Cortex of kidney (tissue), 1 donor: ENCODE measurements at places on chromosomes 6 and 20.

- no peak for DNase-seq
These were observed 141.3 kb upstream of the ARG1 start for GRCh38 chr6:131431718-131432117.

GRCh38 chr6:95589826-95590570 lies 12.7 kb downstream of the MANEA start:
- DNase-seq: no peak

GRCh38 chr20:23278172-23278571 lies 72.4 kb upstream of the NXT1 start:
- no peak for DNase-seq

DNA sequence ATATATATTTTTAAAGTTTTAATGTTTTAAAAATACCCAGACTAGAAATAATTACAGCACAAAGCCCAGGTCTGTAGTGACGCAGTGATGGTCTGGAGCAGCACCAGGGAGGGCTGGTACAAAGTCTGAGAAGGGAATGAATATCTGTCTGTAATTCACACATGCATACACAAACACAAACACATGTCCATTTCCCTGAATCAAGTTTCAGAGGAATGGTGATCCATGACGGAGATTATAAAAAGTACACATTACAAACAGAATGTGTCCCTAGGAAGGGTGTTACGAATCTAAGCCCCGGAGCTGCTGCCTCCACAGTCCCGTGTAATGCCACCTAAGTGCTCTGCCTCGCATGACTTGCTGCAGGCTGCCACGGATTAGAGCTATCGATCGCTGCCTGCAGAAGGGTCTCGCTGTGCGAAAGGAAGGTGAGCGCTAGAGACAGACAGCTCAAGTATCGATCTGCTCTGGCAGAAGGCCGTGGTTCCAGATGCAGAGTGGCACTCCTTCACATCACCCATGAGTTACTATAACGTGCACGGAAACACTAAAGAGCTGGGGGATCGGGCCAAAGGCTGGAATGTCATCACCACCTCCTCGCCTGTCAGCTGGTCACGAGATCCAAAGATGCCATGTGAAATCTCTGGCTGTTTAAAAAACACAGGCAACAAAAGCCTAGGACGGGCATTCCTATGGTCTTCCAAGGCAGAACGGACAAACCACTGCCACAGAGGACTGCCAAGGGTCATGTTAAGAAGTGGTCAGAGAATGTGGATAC lies 87.1 kb downstream of the INSM1 start:
- DNase-seq: no peak
